ENCODE measurements at places on chromosomes 2 and 18. TPM values are rescaled to one million over a fixed set of nuclear protein-coding genes. Genes with fewer than 3 reads are reported as not detected.

DNA sequence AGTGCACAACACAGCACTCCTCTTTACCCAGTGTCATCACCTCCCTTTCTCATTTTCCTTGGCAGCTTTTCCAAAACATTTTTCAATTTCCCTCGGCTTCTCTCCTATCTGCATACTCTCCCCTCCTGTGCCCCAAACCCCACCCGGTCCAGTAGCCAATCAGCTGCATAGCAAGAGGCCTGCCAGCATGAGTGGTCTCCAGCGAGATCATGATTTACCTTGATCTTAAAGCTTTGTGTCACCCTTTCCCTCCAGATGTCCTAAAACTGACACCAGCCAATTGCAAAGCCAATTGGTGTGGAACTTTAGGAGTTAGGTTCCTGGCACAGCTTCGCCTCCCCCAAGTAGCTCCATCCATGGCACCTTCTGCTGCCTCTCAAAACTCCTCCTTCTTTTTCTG, 45.2 kb upstream of the SH3RF3 start:
- DNase-seq: no peak

DNA sequence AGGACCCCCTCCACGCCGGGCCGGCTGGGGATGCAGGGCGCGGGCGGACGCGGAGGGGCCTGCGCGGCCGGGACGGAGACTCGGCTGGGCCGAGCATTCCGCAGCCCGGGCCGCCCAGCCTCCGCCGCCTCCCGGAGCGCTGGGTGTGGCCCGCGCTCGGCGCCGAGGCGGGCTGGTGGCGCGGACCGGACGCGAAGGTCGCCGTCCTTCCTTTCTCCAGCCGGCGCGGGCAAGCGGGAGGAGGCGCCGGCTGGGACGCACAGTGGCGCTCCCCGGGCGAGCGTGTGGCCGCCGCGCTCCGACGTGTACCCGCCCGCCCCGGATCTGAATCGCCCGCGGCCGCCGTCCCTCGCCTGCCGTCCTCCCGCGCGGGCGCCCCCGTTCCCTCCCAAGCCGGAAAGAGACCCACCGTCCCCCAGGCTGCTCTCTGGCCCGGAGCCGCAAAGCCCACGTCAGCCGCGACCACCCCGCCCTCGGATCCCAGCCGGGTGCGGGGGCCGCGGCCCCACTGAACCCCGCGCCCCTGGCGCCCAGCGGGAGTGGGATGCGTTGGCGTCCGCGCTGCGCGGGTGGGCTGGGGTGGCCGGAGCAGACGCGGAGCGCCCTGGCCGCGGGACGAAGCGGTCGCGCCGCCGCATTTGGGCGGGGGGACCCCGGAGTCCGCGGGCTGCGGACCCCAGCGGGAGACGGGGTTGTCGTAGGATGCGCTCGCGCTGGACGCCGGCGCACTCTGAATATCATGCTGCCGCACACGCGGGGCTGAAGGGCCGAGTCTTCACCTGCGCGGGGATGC, 634 bp downstream of the SPATS2L start:
- DNase-seq: peak; percentile 25

ZAP70 gene
- 4.8 TPM for total RNA-seq

DSG3 gene
- not detected for total RNA-seq

GRCh38 chr2:234098681-234099080, 48.2 kb downstream of the SPP2 start:
- DNase-seq: no peak

- no peak for DNase-seq
These were observed 385.0 kb downstream of the EIPR1 start for GRCh38 chr2:2992634-2993033.

- no peak for DNase-seq
These were observed 24.8 kb upstream of the GNAL start for GRCh38 chr18:11664286-11664685.

DNA sequence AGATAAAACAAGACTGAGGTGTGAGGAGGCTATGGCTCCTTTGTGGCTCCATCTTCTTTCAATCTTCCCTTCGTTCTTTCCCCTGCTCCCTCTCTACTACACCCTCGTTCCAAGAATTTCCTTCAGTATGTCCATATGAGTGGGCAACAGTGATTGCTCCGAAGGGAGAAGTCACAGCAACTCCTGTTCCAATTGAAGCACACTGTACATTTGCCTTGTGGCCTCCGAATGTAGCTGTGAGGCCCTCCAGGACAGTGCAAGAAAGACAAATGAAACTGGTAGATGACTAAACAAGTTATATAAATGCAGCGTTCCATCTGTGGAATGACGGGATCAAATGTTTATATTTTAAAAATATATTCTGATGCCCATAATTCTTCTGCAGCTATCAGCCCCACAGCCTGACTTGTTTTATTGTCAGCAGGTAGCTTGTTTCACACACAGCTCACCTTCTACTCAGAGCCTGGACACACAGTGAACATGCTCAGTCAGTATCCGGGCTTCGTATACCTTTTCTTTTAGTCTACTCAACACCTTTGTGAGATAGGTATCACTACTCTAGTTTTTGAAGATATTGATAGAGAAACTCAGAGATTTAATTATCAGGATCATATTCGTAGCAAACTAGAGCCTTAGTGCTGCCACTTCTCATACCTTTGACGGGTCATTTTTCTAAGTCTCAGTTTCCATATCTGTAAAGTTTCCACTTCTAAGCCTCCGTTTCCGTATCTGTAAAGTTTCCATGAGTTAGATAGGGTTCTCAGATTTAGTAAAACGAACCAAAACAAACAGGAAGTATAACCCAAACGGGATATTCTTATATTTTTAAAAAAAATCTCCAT, 216.7 kb upstream of the STON1 start:
- no peak for DNase-seq

FAM98A gene
- 40.5 TPM for total RNA-seq

TMEM37 gene
- total RNA-seq: 0.37 TPM
